ENCODE measurements at places on chromosomes 5 and 9.

- DNase-seq = no peak
These were observed 117.7 kb downstream of the MARCHF3 start for GRCh38 chr5:126912616-126913200.

DNA sequence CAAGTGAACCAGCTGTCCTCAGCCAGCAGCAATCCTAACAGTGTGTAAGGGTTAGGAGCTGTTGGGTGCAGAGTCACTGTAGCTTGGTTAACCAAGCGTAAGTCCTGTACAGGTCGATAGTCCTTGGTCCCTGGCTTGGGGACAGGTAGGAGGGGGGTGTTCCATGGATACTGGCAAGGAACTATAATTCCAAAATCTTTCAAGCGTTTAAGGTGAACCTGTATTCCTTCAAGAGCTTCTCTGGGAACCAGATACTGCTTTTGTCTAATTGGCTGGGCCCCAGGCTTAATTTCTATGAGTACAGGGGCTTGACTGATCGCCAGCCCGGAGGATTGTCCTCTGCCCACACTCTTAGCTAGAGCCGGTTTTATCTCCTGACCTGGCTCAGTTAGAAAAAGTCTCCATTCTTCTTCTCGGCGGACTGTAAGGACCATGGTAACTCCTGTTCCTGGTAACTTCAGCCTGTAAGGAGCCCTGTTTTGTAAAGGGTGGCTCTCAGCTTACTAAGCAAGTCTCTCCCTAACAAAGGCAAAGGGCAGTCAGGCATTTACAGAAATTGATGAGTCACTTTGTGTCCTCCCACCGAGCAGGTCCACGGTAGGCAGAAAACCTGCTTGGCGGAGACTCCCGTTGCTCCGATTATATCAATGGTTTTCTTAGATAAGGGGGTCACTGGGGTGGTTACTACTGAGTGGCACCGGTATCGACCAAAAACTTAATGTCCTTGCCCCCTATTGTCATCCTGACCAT lies 6.0 kb upstream of the ZNF354C start:
- no peak for DNase-seq

DNA sequence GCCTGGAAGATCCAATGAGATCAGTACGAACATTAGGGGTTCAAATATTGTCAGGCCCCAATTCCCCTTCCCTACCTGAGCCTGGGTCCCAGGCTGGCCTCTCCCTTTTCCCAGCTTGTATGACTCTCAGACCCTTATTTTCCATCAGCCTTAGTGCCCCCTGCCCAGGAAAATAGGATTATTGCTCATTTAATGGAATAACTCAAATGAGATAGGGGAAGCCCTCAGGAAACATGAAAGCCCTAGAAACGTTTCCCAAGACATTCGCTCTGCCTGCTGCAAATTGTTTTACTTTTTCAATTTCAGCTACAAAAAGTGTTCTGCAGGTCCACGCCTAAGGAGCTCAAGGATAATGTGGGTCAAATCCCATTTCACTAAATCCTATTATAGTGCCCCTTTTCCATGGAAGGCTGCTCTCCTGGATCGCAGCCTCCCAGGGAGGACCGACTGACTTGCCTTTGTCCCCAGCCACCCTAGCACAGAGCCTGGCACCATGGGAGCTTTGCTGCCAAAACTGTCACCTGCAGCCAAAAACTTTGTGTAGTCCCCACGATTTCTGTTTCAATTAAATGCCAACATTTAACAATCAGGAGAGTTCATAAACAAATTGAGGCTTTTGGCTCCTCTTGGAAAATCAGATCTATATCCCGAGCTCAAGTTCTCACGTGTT lies 46.9 kb downstream of the THOC3 start:
- no peak for DNase-seq

- DNase-seq = no peak
These were observed 9.6 kb downstream of the ENG start for GRCh38 chr9:127844821-127845359.

- no peak for DNase-seq
These were observed 138.0 kb downstream of the ADCY2 start for GRCh38 chr5:7533941-7534340.

Data from CD4-positive, alpha-beta T cell treated with Interleukin-12 subunit alpha and Interleukin-12 subunit beta, for 1 hour (primary cell).